ENCODE measurements at places on chromosomes 5 and 9. TPM values are rescaled to one million over a fixed set of nuclear protein-coding genes. Genes with fewer than 3 reads are reported as not detected.

- peaks cover 24% of the 10 kb centered on the region for H3K4me1 ChIP-seq
- H3K27me3 ChIP-seq = peaks cover 13% of the 10 kb centered on the region
- peak; percentile 57 for DNase-seq
Observed at GRCh38 chr9:89177944-89178829, at the start of gene SHC3. Gene SHC3 (minus strand): TSS chr9:89178818. CDS start chr9:89178460, 358 bp downstream.

The WHRN gene
- total RNA-seq = 3.2 TPM

The SLC6A3 gene
- total RNA-seq = 22.4 TPM

DNA sequence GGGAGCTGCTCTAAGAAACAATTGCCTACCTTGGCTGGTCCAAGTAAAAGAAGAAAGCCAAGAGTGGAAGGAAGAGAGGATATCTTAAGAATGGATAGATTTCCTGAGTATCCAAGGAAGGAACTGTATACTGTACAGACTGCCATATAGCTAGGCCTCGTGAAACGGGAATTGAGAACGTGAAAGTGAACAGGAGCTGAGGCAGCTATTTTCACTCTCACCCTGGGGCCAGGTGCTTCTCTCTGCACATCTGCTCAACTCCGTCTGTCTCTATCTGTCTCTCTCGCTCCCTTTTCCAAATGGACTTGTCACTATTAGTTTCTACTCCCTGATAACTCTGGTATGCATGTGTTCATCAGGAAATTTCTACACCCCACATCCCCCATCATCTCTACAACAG lies 35.9 kb upstream of the TESK1 start:
- no peaks in the 10 kb centered on the region for H3K36me3 ChIP-seq
- DNase-seq = no peak
- H3K4me3 ChIP-seq = peak overlapping the region; percentile 1
- H3K27ac ChIP-seq = peak overlapping the region; percentile 41
- peaks cover 2% of the 10 kb centered on the region for H3K27me3 ChIP-seq

- peaks cover 28% of the 10 kb centered on the region for H3K36me3 ChIP-seq
- no peak for DNase-seq
- no peak overlapping the region for H3K27ac ChIP-seq
- peaks cover 7% of the 10 kb centered on the region for H3K27me3 ChIP-seq
- peaks cover 3% of the 10 kb centered on the region for H3K4me1 ChIP-seq
Observed at GRCh38 chr5:17154211-17154996, 63.0 kb upstream of the BASP1 start.

DNA sequence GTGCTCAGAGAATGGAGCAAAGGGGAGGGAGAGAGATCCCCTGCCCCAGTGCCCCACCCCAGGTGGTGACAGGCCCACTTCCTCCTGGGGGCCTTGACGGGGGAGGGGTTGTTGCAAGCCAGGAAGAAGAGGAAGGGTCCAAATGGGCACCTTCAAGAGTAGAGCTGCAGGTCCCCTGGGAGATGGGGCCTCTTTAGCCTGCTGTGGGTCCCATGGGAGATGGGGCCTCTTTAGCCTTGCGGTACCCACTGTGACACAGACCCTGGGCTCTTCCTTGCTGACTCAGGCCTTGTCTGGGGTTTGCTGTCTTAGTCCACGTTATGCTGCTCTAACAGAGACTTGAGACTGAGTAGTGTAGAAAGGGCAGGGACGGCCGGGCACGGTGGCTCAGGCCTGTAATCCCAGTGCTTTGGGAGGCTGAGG lies 9.6 kb upstream of the TOR4A start:
- H3K36me3 ChIP-seq = no peaks in the 10 kb centered on the region
- H3K27me3 ChIP-seq = peaks cover 5% of the 10 kb centered on the region
- no peak overlapping the region for H3K4me3 ChIP-seq
- no peak for DNase-seq
- no peaks in the 10 kb centered on the region for H3K4me1 ChIP-seq

- DNase-seq = no peak
- peaks cover 2% of the 10 kb centered on the region for H3K27me3 ChIP-seq
- H3K36me3 ChIP-seq = no peaks in the 10 kb centered on the region
- no peak overlapping the region for H3K27ac ChIP-seq
Observed at GRCh38 chr9:15485836-15486666, 24.7 kb downstream of the PSIP1 start.

GRCh38 chr5:115394531-115394930 lies 98.1 kb upstream of the CCDC112 start:
- no peaks in the 10 kb centered on the region for H3K27me3 ChIP-seq
- H3K27ac ChIP-seq = no peak overlapping the region
- H3K4me3 ChIP-seq = no peak overlapping the region
- no peak for DNase-seq
- H3K4me1 ChIP-seq = peaks cover 2% of the 10 kb centered on the region
- peaks cover 6% of the 10 kb centered on the region for H3K36me3 ChIP-seq

- no peaks in the 10 kb centered on the region for H3K36me3 ChIP-seq
- H3K4me1 ChIP-seq = no peaks in the 10 kb centered on the region
- H3K4me3 ChIP-seq = no peak overlapping the region
- H3K27me3 ChIP-seq = no peaks in the 10 kb centered on the region
- no peak overlapping the region for H3K27ac ChIP-seq
Observed at GRCh38 chr9:105359892-105360291, 87.9 kb upstream of the FSD1L start.

The TAF11L10 gene
- total RNA-seq = 0.83 TPM

- no peaks in the 10 kb centered on the region for H3K36me3 ChIP-seq
- H3K27me3 ChIP-seq = peaks cover 3% of the 10 kb centered on the region
- peaks cover 7% of the 10 kb centered on the region for H3K4me1 ChIP-seq
- DNase-seq = no peak
- no peak overlapping the region for H3K27ac ChIP-seq
- H3K4me3 ChIP-seq = no peak overlapping the region
Observed at GRCh38 chr9:84711936-84712335, 42.4 kb downstream of the NTRK2 start.

GRCh38 chr5:61535828-61536227 lies 203.8 kb downstream of the ZSWIM6 start:
- no peak overlapping the region for H3K4me3 ChIP-seq
- H3K36me3 ChIP-seq = peaks cover 10% of the 10 kb centered on the region
- DNase-seq = no peak
- no peak overlapping the region for H3K27ac ChIP-seq

The ACOT12 gene
- total RNA-seq = not detected

GRCh38 chr5:2270467-2270866 lies 387.7 kb upstream of the IRX4 start:
- no peak overlapping the region for H3K27ac ChIP-seq
- no peak for DNase-seq
- no peak overlapping the region for H3K4me3 ChIP-seq

- peaks cover 18% of the 10 kb centered on the region for H3K27me3 ChIP-seq
- H3K36me3 ChIP-seq = no peaks in the 10 kb centered on the region
- H3K27ac ChIP-seq = no peak overlapping the region
- no peak overlapping the region for H3K4me3 ChIP-seq
Observed at GRCh38 chr9:121738968-121739367, 87.5 kb downstream of the DAB2IP start.

DNA sequence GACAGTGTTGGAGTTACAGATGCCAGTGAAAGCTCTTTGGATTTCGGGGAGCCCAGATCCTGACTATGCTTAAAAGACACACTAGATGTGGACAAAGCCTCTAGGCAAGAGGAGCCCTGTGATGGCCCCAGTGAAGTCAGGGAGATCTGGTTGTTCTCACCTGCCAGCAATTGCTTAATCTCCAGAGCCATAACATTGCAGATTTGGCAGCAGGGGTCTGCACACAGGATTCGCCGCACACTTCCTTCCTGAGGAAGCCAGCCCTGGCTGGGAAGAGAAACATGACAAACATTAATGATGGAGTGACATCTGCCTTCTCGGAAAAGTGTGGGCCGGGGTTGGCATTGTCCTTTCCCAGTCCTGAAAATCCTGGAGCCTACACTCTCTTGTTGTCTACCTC lies 65.2 kb upstream of the PHF24 start:
- H3K4me1 ChIP-seq = no peaks in the 10 kb centered on the region
- H3K27ac ChIP-seq = no peak overlapping the region
- H3K27me3 ChIP-seq = peaks cover 4% of the 10 kb centered on the region
- H3K36me3 ChIP-seq = no peaks in the 10 kb centered on the region
- no peak for DNase-seq

The TEX48 gene
- not detected for total RNA-seq

GRCh38 chr5:35443803-35444595 lies 173.7 kb upstream of the SPEF2 start:
- no peak overlapping the region for H3K4me3 ChIP-seq
- no peak overlapping the region for H3K27ac ChIP-seq
- H3K36me3 ChIP-seq = no peaks in the 10 kb centered on the region
- no peaks in the 10 kb centered on the region for H3K27me3 ChIP-seq
- H3K4me1 ChIP-seq = no peaks in the 10 kb centered on the region

The PIP5K1B gene
- total RNA-seq = 0.27 TPM

- no peak overlapping the region for H3K27ac ChIP-seq
- H3K4me1 ChIP-seq = no peaks in the 10 kb centered on the region
- DNase-seq = no peak
Observed at GRCh38 chr5:50947906-50948683, 281.7 kb downstream of the PARP8 start.

GRCh38 chr5:148963664-148964063 lies 99.2 kb downstream of the SH3TC2 start:
- peaks cover 4% of the 10 kb centered on the region for H3K4me1 ChIP-seq
- DNase-seq = no peak
- H3K4me3 ChIP-seq = no peak overlapping the region
- H3K27me3 ChIP-seq = no peaks in the 10 kb centered on the region
- no peak overlapping the region for H3K27ac ChIP-seq

The RABGAP1 gene
- total RNA-seq = 80.2 TPM

GRCh38 chr5:78046006-78046405 lies 248.5 kb downstream of the AP3B1 start:
- H3K36me3 ChIP-seq = no peaks in the 10 kb centered on the region
- peaks cover 4% of the 10 kb centered on the region for H3K4me1 ChIP-seq
- peaks cover 3% of the 10 kb centered on the region for H3K27me3 ChIP-seq
- DNase-seq = peak; percentile 12
- H3K27ac ChIP-seq = no peak overlapping the region

The DPP7 gene
- 30.8 TPM for total RNA-seq

DNA sequence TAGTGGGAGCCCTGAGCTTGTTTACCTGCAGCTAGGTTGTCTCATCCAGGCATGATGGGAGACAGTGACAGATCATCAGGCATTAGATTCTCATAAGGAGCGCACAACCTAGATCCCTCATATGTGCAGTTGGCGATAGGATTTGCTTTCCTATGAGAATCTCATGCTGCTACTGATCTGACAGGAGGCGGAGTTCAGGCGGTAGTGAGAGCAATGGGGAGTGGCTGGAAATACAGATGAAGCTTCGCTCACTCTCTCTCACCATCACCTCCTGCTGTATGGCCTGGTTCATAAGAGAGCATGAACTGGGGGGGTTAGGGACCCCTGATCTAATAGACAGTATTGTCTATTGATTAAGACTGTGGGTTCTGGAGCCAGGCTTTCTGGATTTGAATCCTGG lies 24.9 kb downstream of the SMAD5 start:
- peaks cover 13% of the 10 kb centered on the region for H3K36me3 ChIP-seq
- no peaks in the 10 kb centered on the region for H3K27me3 ChIP-seq
- H3K27ac ChIP-seq = no peak overlapping the region

The SPINK7 gene
- not detected for total RNA-seq

The MLANA gene
- total RNA-seq = not detected

Data from glutamatergic neuron (in vitro differentiated cells).